ENCODE measurements at places on chromosomes 5 and 9. TPM values are rescaled to one million over a fixed set of nuclear protein-coding genes. Genes with fewer than 3 reads are reported as not detected.

RECK gene
- 19.0 TPM for polyA plus RNA-seq

MSX2 gene
- 0.44 TPM for polyA plus RNA-seq

MRPL41 gene
- 34.2 TPM for polyA plus RNA-seq

NSUN2 gene
- 49.2 TPM for polyA plus RNA-seq

HDAC3 gene
- polyA plus RNA-seq, result 48.3 TPM

DNA sequence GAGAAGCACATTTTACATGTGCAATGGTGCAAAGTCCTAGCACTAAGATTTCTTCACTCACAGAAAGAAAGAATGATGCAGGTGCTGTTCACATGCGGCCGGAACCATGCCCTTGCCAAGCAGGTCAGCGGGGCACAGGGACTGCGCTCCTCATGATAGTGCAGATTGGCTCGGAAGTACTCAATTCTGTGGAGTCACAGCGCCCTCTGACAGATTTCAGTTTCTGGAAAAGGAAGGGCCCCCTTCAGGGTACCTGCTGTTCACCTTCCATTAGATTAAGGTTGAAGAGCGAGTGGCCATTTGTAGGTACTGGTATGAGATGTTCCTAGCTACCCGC is 75.7 kb downstream of the TMC1 start:
- DNase-seq, result no peak

DNA sequence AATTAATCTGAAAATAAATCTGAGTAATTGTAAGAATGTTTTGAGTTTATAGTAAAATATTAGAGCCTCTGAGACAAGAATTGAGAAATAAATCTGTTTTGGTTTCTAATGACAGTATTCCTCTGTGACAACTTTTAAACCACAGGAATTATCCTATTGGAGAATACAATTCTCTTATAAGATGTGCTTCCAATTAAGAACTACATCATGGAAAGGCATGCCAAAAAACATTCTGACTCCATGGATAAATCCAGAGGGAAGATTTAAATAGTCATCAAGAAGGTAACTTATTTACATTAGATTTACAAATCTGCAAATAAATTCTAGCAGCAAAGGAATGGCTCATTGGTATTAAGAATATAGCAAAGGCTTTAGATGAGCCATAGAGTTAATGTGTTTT is 178.3 kb upstream of the ACOT12 start:
- DNase-seq, result peak; percentile 31

DNA sequence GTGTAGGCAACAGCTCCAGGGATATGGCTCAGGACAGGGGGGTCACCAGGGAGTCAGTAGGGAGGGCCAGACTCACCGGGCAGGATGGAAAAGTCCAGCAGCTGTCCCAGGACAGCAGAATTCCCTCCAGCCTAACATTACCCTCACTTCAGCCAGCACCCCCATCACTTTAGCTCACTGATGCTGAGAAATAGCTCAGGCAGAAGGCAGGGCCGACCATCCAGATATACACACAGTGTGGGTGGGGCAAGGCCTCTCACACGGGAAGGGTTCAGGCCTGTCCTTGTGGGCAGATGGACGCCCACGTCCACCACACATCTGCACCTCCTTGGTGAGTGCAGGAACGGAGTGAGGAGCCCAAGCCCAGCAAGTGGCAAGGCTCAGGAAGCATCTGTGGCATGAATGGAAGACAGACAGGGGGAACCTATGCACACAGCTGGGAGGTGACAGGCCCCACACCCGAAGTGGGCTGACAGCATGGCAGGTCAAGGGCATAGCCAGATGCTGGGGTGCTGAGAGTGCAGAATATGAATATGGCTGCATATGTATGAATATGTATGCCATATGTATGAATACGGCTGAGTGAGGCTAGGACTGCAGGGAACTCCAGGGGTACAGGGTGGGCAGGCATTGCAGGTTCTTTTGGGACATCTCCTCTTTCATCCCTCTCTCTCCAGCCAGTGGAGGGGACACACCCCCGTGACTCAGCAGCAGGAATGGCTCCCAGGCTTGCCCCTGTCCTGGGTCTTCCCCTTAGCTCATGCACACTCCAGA is 17.0 kb downstream of the BICD2 start:
- DNase-seq, result no peak

- DNase-seq, result no peak
Measured at GRCh38 chr9:113934167-113934828, 58.2 kb downstream of the ZNF618 start.

- DNase-seq, result no peak
Measured at GRCh38 chr5:11815481-11815880, 88.8 kb downstream of the CTNND2 start.

Data from hindlimb muscle (tissue), 1 donor.